NCI-H1436 treated with DMSO at 0.1 percent for 48 hours (cell line): ENCODE measurements at places on chromosomes 7 and 10.

- no peak for DNase-seq
These were observed 84.9 kb upstream of the ADRB1 start for GRCh38 chr10:113958631-113959382.

GRCh38 chr10:17816199-17816598 lies 7.1 kb downstream of the MRC1 start:
- DNase-seq = no peak

- no peak for DNase-seq
These were observed 142.6 kb upstream of the TMEM196 start for GRCh38 chr7:19916046-19916445.

DNA sequence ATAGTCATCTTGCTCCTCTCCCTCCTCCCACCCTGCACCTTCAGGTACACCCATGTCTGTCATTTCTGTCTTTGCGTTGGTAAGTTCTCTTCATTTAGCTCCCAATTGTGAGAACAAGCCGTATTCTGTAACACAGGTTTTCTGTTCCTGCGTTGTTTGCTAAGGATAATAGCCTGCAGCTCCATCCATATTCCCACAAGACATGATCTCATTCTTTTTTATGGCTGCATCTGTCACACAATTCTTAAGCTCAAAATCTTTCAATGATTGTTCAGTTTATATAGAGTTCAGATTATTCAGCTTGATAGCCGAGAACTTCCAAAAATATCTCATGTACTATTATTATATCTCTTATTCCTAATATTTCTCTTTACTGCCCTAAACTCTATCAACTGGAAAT lies 16.0 kb upstream of the TMEM168 start:
- no peak for DNase-seq

- no peak for DNase-seq
These were observed 609 bp downstream of the DOCK4 start for GRCh38 chr7:112205343-112206237.

GRCh38 chr7:141418066-141418465 lies 133.1 kb upstream of the AGK start:
- no peak for DNase-seq

DNA sequence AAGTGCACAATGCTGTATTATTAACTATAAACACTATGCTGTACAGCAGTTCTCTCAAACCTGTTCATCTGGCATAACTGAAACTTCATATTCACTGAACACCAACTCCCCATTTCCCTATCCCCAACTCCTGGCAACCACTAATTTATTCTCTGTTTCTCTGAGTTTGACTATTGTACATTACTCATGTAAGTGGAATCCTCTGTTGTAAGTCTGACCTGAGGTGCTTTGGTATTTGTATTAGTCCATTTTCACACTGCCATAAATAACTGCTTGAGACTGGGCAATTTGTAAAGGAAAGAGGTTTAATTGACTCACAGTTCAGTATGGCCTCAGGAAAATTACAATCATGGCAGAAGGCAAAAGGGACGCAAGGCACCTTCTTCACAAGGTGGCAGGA lies 266.3 kb downstream of the PPP1R3A start:
- DNase-seq = no peak

DNA sequence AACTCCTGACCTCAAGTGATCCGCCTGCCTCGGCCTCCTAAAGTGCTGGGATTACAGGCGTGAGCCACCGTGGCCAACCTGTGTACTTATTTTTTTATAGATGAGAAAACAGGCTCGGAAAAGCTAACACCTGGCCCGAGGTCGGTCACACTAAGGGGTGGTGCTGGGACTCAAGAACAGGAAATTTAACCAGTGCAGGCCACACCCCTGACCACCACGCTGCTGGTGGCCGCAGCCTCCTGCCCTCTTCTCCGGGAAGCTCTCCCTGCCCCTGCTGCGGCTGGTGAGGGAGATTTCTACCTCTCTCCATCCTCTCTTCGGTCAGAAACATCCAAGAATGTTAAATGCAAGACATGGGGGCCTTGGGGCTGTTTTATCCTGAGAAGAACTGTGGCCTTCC lies 63.2 kb downstream of the TNRC18 start:
- no peak for DNase-seq

GRCh38 chr10:42646687-42647640 lies 8.6 kb upstream of the ZNF33B start:
- no peak for DNase-seq

DNA sequence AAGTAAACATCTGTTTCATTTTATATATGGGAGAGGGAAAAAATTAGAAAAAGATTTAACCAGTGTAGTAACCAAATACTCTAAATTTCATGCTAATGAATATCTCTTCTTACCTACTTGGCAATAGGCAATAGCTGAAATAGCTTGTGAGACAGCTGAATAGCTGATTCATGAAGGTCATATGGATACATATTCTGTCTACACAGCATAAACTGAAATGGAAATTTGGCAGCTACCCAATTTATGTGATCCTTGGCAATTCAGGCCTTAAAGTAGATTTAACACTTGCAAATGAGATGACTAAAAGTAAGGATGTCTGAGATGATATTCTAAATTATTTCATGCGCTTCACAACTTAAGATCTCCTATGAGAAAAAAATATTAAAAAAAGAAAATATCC lies 261.2 kb upstream of the SEMA3A start:
- DNase-seq = no peak

GRCh38 chr10:108427146-108427545 lies 1262.6 kb upstream of the SORCS1 start:
- DNase-seq = no peak

- DNase-seq = peak; percentile 19
These were observed 759.3 kb downstream of the LRMDA start for GRCh38 chr10:76190634-76191270.

DNA sequence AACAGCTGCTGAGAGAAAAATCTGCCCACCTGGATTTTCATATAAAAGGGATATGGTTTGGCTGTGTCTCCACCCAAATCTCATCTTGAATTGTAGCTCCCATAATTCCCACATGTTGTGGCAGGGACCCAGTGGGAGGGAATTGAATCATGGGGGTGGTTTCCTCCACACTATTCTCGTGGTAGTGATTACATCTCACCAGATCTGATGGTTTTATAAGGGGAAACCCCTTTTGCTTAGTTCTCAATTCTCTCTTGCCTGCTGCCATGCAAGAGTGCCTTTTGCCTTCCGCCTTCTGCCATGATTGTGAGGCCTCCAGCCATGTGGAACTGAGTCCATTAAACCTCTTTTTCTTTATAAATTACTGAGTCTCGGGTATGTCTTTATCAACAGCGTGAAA lies 20.8 kb upstream of the MKI67 start:
- DNase-seq = no peak

DNA sequence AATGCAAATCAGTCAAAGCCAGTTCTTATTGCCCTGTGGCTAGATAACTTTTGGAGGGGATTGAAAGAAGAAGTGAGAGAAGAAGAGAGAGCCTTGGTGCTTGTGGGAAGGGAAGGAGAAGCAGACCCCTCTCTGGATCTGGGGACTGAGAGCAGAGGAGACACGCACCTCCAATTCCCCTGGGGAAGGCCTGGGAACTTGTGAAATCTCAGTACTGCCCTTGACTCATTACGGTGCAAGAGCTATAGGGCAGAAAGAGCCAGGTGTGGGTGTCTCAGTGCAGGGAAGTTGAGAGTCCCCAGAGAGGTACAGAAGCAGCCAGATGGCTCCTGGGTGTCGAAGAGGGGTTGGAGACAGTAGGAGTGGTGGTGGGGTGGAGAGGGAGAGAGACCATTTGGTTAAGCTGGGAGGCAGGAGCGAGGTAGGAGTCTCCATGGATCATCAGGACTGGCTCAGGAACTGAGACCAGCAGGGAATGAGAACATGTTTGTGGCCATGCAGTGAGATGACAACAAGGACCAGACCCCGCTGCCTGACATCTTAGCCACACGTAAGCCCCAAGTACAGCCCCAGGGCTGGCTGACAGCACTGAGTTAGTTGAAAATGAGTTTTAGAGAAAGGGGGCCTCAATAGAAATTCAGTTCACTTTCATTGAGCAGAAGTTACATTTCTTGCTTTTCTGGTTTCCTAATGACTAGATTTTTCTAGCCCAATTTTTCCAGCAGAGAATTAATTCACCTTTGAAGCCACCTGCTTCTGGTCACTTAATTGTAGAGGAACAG lies 238.2 kb downstream of the BUB3 start:
- DNase-seq = peak; percentile 19

DNA sequence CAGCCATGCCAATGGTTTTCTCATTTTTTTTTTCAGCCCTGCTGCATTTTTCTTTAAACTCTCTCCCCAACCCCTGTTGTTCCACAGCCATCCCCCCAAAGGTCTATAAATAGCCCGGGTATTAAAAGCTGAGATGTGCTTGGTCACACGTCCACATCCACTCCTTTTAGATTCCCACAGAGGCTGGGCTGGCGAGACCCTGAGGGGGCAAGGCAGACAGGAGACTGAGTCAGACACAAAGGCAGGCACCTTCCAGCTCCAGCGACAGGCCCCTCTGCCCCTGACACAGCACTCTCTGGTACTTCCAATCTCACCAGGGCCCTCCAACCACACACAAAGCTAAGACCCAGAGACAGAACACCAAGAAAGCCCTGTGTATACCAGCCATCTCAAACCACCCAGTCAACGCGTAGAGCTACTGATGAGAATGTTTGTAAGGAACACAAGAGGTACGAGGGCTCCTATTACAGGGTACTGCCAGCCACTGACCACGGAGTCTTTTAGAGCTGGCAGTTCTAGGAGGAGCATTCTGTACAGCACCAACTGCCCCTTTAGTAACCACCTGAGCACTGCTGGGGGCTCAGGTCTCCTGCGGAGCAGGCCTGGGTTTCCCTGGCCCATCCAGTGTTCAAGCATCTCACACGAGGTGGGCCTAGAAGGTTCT lies 64.2 kb upstream of the DDC start:
- no peak for DNase-seq

DNA sequence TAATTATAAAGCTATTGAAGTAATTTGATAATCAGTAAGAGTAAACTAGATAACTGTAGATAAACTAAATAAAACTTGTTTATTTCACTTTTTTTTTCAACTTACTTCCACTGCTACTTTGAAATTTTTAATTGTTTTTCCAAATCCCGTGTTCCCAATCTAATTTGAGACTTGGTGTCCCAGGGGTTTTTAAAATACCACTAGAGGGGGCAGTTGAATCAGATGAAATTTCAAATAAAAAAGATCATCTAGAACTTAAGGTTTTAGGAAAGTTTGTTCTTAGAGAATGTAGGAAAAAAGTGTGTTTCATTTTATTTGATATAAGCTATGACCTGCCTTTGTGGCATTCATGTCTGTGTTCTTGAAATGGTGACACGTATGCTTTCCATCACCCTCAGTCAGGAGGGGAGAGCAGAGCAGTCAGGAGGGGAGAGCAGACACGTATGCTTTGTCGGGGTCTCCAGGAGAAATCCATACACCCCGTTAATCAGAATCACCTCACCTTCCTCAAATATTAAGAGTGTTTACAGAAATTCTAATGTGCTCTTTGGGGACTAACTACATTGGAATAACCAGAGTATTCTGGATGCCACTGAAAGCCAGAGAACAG lies 49.9 kb downstream of the C10orf67 start:
- DNase-seq = no peak

DNA sequence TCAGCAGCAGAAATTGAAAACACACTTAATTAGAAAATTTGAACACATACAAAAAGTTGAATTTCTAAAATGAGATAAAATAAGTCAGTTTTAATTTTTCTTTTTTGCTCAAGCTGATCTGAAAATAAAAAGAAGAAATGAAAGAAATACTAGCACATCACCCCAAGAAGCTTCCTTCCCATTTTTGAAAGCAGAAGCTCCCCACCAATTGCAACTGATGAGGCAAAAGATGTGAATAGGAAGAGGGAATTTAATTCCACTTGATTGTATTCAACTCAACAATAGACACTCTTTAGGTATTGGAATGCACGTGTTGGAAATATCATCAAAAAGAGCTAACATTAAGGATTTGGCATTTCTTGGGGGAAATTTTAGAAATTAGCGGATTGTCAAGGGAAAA lies 175.8 kb downstream of the TRIL start:
- no peak for DNase-seq

- no peak for DNase-seq
These were observed 128.6 kb upstream of the KCTD7 start for GRCh38 chr7:66500087-66500486.

DNA sequence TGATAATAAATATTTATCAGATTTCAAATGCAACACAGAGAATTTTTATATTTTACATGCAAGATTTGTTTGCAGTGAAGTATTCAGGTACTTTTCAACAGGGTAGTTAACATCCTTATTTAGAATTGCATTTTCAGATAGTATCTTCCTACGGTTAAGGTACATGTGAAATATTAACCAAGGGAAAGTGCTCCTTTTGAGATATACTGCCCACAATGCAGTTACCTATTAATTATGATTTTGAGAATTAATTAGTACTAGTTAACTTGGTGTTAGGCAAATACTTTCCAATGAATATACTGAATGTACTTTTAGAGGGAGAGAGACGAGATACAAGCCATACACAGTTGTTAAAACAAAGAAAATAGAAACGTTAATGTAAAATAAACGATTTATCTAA lies 206.2 kb upstream of the YAE1 start:
- DNase-seq = no peak

GRCh38 chr7:117791877-117792780 lies 81.1 kb downstream of the CTTNBP2 start:
- DNase-seq = no peak

DNA sequence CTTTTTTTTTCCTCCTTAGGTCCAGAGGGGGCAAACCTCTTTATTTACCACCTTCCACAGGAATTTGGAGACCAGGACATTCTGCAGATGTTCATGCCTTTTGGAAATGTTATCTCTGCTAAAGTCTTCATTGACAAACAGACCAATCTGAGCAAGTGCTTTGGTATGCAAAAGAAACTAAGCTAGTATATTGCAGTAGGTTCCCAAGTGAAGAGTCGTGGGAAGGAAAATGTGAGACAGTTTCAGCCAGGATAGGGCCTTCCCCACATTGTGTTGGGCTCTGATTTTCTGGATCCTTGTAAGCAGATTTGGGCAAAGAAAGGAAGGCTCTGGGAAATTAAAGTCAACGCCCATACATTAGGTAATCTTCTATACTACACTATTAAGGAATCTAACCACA lies 285.6 kb downstream of the USP6NL start:
- no peak for DNase-seq

DNA sequence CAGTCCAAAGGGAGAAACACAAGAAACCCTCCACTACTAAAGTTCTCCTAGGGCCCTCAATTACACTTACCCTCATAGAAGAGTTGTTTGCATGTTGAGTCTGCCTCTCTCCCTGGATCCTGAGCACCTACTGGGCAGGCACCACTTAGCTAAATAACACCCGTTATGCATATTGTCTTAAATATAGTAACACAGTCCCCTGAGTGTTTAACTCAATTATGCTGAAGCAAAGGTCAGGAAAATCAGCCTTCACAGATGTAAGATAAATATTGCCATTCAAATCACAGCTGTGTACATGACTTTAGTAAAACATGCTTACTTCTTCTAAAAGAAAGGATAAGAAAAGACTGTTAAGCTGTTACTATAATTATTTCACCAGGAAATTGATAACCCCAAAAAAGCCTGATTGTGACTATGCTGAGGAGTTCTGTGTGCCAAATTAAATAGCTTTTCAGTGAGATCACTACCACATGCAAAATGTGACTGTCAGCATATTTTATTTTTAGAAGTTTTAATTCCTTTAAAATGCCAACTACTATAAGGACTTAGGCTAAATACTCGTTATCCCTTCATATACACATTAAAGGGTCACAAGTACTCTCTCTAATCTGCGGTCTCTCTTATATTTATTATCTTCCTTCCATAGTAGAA lies 733.9 kb upstream of the PHF14 start:
- DNase-seq = peak; percentile 90
